ENCODE measurements at places on chromosomes 1 and 21.

- no peaks in the 10 kb centered on the region for H3K27me3 ChIP-seq
- H3K4me1 ChIP-seq = peaks cover 12% of the 10 kb centered on the region
- no peak overlapping the region for H3K4me3 ChIP-seq
- H3K27ac ChIP-seq = no peak overlapping the region
- peaks cover 5% of the 10 kb centered on the region for H3K36me3 ChIP-seq
Observed at GRCh38 chr1:198185759-198186158, 29.0 kb downstream of the NEK7 start.

DNA sequence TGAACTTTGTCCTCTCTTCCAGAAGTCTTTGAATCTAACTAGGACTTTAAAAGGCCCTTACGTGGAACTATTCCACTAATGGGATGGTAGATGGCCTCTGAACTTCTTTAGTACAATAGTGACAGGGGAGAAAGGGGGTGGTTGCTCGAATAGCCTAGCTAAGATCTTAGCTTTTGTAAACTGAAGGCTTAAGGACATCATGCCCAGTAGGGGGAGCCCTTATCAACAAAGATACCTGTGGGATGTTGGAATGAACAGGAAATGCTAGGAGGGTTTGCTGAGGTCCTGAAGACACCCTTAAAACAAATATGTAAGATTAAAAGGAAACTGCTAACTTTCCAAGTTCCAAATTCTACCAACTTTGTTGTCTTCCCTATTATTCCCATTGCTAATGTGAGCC is 33.2 kb downstream of the NHLH2 start:
- no peaks in the 10 kb centered on the region for H3K27me3 ChIP-seq
- no peaks in the 10 kb centered on the region for H3K4me1 ChIP-seq
- DNase-seq = peak; percentile 52
- H3K4me3 ChIP-seq = no peak overlapping the region

GRCh38 chr1:10208537-10208936 is 1.8 kb upstream of the KIF1B start:
- no peaks in the 10 kb centered on the region for H3K36me3 ChIP-seq
- H3K4me1 ChIP-seq = peaks cover 6% of the 10 kb centered on the region
- H3K27ac ChIP-seq = no peak overlapping the region
- no peaks in the 10 kb centered on the region for H3K27me3 ChIP-seq
- DNase-seq = peak; percentile 50

- no peak overlapping the region for H3K4me3 ChIP-seq
- DNase-seq = no peak
- H3K4me1 ChIP-seq = peaks cover 18% of the 10 kb centered on the region
- no peaks in the 10 kb centered on the region for H3K27me3 ChIP-seq
- H3K36me3 ChIP-seq = peaks cover 26% of the 10 kb centered on the region
Observed at GRCh38 chr1:157133426-157133825, 4.8 kb downstream of the ETV3 start.

GRCh38 chr1:224730965-224731364 is 114.8 kb downstream of the CNIH3 start:
- no peak for DNase-seq
- no peak overlapping the region for H3K4me3 ChIP-seq
- no peaks in the 10 kb centered on the region for H3K4me1 ChIP-seq

GRCh38 chr1:69290291-69290690 is 277.4 kb upstream of the LRRC7 start:
- no peak for DNase-seq
- H3K36me3 ChIP-seq = no peaks in the 10 kb centered on the region
- H3K4me1 ChIP-seq = no peaks in the 10 kb centered on the region

- H3K36me3 ChIP-seq = no peaks in the 10 kb centered on the region
- no peaks in the 10 kb centered on the region for H3K4me1 ChIP-seq
- no peak for DNase-seq
Observed at GRCh38 chr1:118504867-118505266, 319.8 kb upstream of the SPAG17 start.

DNA sequence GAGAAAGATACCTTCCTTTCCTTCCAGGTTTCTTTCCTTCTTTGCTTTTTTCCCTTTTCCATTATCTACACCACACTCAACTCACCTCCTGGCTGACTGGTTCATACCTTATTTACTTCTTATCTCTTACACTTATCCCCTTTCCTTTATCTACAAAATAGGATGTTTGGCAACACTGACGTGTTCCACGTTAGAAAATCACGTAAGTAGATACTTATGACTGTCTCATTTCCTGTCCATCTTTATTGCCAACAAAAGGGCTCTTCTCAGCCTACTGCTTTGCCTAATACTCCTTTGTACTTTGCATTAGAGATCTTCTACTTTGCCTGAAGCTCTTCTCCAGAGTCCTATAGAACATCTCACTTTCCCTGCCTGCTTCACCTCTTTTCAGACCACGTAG is 25.1 kb downstream of the SYNJ1 start:
- H3K36me3 ChIP-seq = no peaks in the 10 kb centered on the region
- no peak for DNase-seq
- no peak overlapping the region for H3K4me3 ChIP-seq
- H3K4me1 ChIP-seq = no peaks in the 10 kb centered on the region

GRCh38 chr1:108817016-108817415 is 39.9 kb downstream of the AKNAD1 start:
- no peaks in the 10 kb centered on the region for H3K4me1 ChIP-seq
- no peak overlapping the region for H3K4me3 ChIP-seq

DNA sequence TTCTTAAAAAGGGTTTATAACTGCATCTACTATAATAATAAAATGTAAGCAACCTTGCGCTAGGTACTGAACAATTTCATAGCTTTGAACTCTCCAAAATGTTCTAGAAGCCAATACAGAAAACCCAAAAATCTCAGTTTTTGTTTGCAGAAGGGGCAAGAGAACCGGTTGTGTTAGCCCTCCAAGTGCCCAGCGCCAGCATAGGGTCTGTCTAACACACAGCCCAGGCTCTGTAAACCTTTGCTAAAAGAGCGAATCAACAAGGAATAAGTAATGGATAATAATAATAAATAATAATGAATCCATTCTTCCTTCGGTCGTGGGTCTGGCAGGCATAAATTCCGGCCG is 333 bp upstream of the CHAF1B start:
- no peaks in the 10 kb centered on the region for H3K36me3 ChIP-seq
- no peak for DNase-seq
- H3K27me3 ChIP-seq = no peaks in the 10 kb centered on the region
- H3K27ac ChIP-seq = no peak overlapping the region

DNA sequence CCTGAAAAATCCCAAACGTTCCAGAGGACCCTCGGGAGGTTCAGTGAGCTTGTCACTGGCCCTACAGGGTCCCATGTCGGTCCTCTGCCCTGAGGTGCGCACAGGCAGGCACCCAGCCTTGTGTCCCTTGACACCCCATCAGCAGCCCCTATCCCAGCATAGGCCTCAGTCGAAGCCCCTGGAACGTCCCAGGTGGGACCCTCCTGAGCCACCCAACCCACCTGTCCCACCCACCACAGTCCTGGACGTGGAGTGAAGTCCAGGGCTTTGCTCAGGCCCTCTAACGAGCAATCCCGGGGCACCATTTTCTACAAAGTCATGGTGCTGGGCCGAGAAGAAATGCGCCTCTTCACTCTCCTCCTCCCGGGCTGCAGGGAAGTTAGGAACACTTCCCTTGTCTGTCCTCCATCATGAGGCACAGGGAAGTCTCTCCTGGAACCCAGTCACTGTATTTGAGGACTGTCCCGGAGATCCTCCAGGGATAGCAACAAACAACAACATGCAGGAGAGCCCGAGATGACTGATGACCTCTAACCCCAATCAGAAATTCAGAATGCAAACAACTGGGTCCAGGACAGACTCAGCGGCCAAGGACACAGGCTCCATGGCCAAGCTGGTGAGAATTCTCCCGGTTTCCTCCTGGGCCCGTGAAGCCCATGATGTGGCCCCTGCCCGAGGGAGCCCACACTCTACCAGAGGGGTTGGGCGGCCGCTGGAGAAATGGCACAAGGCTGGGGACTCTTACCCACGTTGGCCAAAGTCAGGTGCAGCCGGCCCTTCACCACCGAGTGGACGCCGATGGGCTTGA is 105.5 kb downstream of the NPHP4 start:
- H3K36me3 ChIP-seq = no peaks in the 10 kb centered on the region
- H3K4me3 ChIP-seq = no peak overlapping the region
- no peaks in the 10 kb centered on the region for H3K27me3 ChIP-seq
- no peaks in the 10 kb centered on the region for H3K4me1 ChIP-seq
- H3K27ac ChIP-seq = no peak overlapping the region
- DNase-seq = no peak

DNA sequence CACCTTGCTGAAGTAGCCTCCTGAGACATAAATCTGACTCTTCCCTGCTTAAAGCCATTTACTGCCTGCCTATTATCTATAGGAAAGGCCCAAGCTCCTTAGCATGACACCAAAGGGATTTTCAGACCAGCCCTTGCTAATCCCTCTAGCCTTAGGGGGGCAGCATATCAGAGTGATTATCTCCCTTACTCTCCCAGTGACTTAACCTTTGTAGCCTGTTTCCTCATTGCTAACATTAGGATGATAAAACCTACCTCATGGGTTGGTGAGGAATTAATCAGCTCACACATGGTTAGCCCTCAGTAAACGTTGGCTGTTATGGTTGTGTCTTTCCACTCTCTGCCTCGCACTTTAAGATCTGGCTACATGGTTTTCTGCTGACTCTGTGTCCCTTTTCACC is 70.1 kb downstream of the ROR1 start:
- no peak overlapping the region for H3K27ac ChIP-seq
- no peaks in the 10 kb centered on the region for H3K27me3 ChIP-seq
- no peaks in the 10 kb centered on the region for H3K4me1 ChIP-seq
- no peak overlapping the region for H3K4me3 ChIP-seq

- DNase-seq = no peak
- peaks cover under 1% of the 10 kb centered on the region for H3K4me1 ChIP-seq
- no peak overlapping the region for H3K4me3 ChIP-seq
- no peaks in the 10 kb centered on the region for H3K27me3 ChIP-seq
Observed at GRCh38 chr1:211705467-211706091, 30.2 kb upstream of the NEK2 start.

- no peak for DNase-seq
- H3K4me1 ChIP-seq = no peaks in the 10 kb centered on the region
- H3K36me3 ChIP-seq = no peaks in the 10 kb centered on the region
Observed at GRCh38 chr1:2347896-2348295, 43.5 kb downstream of the MORN1 start.

DNA sequence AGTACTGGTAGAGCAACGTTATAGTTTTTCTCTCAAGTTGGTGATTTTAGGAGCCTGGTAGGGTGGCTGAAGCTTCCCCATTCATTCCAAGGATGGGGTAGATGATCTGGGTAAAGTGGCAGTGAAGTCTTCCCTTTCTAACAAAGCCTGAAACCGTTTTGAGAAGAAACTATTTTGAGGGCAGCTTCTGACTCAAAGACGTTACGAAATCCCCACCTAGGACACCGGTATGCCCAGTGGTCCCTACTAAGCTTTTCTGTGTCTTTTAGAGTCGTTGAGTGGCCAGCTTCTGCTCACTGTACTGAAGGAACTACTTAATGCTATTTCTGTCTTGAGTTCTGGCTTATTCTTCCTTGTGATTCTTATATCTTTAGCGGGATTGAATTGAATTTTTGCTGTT is 1.4 kb downstream of the WDTC1 start:
- peak overlapping the region; percentile 58 for H3K4me3 ChIP-seq
- H3K27me3 ChIP-seq = no peaks in the 10 kb centered on the region
- peak; percentile 13 for DNase-seq

DNA sequence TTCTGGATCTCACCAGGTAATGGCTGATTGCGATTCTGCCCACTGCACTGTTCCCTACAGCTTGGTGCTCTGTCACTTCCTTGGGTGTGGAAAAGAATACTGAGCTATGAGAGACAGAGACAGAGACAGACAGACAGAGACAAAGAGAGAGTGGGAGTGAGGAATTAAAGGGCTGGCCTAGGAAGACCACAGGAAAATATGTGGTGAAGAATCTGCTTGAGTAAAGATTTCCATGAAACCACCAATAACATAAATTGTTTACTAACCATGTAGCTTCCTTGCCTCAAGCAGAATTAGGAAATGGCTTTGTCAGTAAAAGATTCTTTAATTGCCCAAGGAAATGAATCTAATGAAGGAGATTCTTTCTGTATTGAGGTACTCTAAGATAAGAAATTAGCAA is 54.4 kb downstream of the MPZL1 start:
- no peaks in the 10 kb centered on the region for H3K27me3 ChIP-seq
- H3K27ac ChIP-seq = no peak overlapping the region
- no peaks in the 10 kb centered on the region for H3K4me1 ChIP-seq
- no peak for DNase-seq
- H3K4me3 ChIP-seq = no peak overlapping the region

GRCh38 chr1:238264951-238265350 is 374.2 kb upstream of the ZP4 start:
- no peak for DNase-seq
- H3K36me3 ChIP-seq = no peaks in the 10 kb centered on the region
- H3K27ac ChIP-seq = no peak overlapping the region

DNA sequence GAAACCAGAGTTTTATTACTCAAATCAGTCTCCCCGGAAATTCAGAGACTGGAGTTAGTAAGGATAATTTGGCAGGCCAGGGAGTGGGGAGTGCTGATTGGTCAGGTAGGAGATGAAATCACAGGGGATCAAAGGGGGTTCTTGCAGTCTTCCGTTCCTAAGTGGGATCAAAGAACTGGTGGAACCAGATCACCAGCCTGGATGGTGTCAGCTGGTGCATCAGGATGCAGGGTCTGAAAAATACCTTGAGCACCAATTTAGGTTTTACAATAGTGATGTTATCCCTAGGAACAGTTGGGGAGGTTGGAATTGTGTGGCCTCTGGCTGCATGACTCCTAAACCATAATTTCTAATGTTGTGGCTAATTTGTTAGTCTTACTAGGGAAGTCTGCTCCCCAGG is 1.4 kb upstream of the CD101 start:
- H3K27ac ChIP-seq = peak overlapping the region; percentile 50
- no peak overlapping the region for H3K4me3 ChIP-seq
- DNase-seq = no peak
- H3K36me3 ChIP-seq = no peaks in the 10 kb centered on the region

DNA sequence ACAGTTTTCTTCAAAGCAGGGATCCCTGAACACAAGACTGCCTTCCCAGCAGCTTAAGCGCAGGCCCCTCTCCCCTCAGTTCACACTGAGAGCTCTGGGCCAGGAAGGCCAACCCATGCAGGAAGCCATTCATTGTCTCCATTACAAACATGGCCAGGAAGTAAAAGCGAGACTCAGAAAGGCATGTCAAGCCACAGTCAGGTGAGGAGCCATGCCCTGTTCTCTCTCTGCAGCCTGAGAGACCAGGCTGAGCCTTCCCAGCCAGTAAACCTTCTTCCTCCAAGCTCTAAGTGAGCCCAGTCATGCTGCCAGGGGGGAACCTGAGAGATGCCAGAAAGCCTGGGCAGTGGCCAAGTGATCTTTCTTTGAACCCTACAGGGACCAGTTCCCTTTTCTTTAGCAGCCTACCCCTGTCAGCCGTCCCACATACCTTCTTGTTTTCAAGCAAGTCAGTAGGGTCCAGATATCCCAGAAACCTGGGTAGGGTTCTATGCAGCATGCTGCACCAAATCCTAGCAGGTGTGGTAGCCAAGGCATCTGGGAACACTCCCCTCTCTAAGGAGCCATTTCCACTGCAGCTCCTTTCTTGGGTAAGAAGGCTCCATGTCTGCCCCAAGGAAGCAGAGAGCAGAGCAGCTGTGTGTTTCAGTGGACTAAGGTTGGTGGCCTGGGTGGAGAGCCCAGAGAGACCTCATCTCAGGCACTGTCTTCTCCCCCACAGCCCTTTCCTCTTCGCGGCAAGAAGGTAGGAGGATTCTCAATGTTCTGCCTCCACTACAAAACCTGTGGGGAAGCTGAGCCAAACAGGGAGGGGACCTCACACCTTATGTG is 977 bp downstream of the TRAF3IP3 start:
- DNase-seq = peak; percentile 63
- peak overlapping the region; percentile 80 for H3K4me3 ChIP-seq
- peaks cover 77% of the 10 kb centered on the region for H3K4me1 ChIP-seq
- peak overlapping the region; percentile 86 for H3K27ac ChIP-seq
- peaks cover 39% of the 10 kb centered on the region for H3K36me3 ChIP-seq
- no peaks in the 10 kb centered on the region for H3K27me3 ChIP-seq
